Fibroblast of skin of scalp (primary cell): ENCODE measurements at places on chromosomes 13 and 19.

DNA sequence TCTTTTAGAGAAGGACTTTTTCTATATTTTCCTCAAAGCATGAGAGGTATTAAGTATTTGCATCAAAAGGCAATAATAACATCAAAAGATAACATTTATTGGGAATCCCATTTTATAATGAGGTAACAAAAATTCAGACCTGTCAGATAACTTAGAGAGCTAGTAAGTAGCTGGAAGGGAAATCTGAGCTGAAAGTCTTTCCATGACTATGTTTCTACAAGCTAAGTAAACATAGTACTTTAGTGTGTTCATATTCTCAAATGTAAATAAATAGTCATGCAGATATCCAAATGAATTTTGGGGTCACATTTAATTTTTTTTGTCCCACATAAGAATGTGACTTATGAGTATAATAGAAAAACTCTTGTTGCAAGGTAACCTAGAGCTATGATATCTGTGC lies 87.3 kb upstream of the FBXL3 start:
- DNase-seq, result no peak

DNA sequence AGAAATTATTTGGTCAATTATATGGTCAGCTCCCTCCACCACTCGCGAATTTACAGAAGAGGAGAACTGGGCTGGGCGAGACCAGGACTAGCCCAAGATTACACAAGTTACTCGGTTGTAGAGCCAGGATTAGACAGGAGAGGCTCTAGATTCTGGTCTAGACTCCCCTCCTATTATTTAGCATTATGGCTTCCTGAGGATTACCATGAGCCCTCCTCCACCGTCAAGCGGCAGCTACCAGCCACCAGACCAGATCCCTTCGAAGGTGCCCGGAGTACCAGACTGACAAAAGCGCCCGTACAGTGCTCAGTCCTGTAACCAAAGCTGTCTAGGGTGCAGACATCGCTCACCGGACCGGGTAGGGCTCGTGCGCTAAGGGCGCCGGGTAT lies 497 bp upstream of the MLNR start:
- no peak for DNase-seq

- no peak for DNase-seq
These were observed 80.5 kb upstream of the MCF2L start for GRCh38 chr13:112888238-112889111.

- no peak for DNase-seq
These were observed 25.1 kb upstream of the SLITRK1 start for GRCh38 chr13:83907196-83907989.

- no peak for DNase-seq
These were observed 40.5 kb upstream of the VSTM2B start for GRCh38 chr19:29485293-29485692.

GRCh38 chr13:110480161-110480560 lies 81.4 kb downstream of the RAB20 start:
- DNase-seq, result no peak

DNA sequence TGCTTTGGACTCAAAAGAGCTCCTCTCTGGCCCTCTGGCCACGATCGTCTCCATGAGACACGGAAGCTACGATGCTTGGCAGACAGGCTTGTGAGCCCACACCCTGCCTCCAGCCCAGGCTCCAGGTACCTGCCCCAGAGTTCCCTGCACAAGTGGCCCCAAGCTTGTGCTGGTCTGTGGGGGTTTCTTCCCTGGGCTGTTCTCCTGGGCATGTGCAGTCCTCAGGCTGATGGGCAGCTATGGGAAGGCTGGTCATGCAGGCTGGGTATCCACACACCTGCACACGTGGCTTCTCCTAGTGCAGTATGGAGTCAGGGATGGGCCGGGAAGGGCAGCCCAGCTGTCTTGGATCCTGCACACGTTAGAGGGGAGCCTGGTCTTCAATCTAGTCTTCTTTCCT lies 43.1 kb downstream of the TEX29 start:
- DNase-seq, result no peak

- peak; percentile 63 for DNase-seq
These were observed 23.9 kb upstream of the OXGR1 start for GRCh38 chr13:97018029-97018819.
